ENCODE measurements at places on chromosomes 6 and 20. TPM values are rescaled to one million over a fixed set of nuclear protein-coding genes. Genes with fewer than 3 reads are reported as not detected.

PI3 gene
- polyA plus RNA-seq, result 416 TPM

BPIFB4 gene
- not detected for polyA plus RNA-seq

PTCHD4 gene
- polyA plus RNA-seq, result 0.03 TPM

FAM184A gene
- polyA plus RNA-seq, result 26.6 TPM

MYBL2 gene
- 2.1 TPM for polyA plus RNA-seq

IL17A gene
- polyA plus RNA-seq, result 0.14 TPM

ZSCAN31 gene
- polyA plus RNA-seq, result 5.6 TPM

NHSL1 gene
- polyA plus RNA-seq, result 5.2 TPM

PI16 gene
- 4.3 TPM for polyA plus RNA-seq

COL19A1 gene
- polyA plus RNA-seq, result 0.09 TPM

PROKR2 gene
- polyA plus RNA-seq, result not detected

SEL1L2 gene
- not detected for polyA plus RNA-seq

TMX4 gene
- polyA plus RNA-seq, result 11.7 TPM
